ENCODE measurements at places on chromosomes 7 and 10. TPM values are rescaled to one million over a fixed set of nuclear protein-coding genes. Genes with fewer than 3 reads are reported as not detected.

GRCh38 chr10:83142074-83142563 lies 997.2 kb upstream of the GHITM start:
- no peak for DNase-seq

DNA sequence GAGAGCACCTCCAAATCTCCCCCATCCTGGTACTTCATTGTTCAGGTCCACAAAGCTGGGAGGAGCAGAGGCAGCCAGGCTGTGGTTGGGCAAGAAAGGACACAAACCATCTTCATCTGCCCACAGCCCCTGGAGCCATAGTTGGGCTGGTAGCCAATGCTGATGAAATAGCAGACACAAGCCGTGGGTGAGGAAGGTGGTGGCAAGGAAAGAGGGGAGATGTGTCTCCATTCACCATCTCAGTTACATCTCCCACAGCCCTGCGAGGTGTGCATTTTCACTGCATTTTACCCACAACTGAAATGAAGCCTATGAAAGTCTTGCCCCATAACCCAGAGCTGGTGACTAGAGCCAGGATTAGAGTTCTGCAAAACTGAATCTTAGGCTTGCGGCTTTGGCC lies 35.0 kb downstream of the PIK3AP1 start:
- no peak for DNase-seq

GDF10 gene
- 6.1 TPM for polyA plus RNA-seq

UNC5B gene
- 49.6 TPM for polyA plus RNA-seq

AKR1C4 gene
- polyA plus RNA-seq: not detected

GRCh38 chr7:778271-778967 lies 51.3 kb upstream of the PRKAR1B start:
- no peak for DNase-seq

- DNase-seq: no peak
Observed at GRCh38 chr7:158410720-158411119, 176.9 kb downstream of the PTPRN2 start.

DNA sequence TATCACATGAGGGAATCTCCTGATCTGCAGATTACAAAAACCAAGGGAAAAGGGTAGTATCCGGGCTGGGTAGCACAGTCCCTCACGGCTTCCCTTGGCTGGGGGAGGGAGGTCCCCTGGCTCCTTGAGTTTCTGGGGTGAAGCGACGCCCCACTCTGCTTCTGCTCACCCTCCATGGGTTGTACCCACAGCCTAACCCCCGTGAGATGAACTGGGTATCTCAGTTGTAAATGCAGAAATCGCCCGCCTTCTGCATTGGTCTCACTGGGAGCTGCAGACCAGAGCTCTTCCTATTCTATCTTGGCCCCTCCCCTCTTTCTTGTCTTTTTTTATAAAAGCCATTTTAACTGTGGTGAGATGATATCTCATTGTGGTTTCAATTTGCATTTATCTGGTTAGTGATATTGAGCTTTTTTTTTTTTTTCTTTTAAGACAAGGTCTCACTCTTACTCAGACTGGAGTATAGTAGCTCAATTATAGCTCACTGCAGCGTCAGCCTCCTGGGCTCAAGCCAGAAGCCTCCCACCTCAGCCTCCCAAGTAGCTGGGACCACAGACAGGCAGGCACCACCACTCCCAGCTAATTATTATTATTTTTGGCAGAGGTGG lies 87.8 kb downstream of the ABCC2 start:
- DNase-seq: no peak

FXYD4 gene
- 0.23 TPM for polyA plus RNA-seq

SOSTDC1 gene
- 51.4 TPM for polyA plus RNA-seq

DNA sequence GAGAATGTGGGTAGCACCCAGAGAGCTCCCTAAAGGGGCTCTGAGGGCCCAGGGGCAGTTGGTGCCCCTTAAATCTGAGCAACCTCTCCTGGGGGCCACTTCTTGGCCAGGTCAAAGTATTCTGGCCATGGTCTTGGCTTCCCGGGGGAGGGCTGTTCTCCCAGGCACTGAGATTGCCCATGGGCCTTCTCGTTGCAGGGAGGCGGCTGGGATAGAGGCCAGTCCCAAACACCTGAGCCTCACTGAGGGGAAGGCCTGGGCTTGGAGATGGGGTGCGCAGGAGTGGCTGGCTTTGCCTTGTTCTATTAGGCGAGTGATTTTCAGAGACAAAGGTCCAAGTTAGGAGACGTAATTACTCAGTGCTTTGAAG lies 33.5 kb downstream of the ZNF783 start:
- DNase-seq: no peak

- no peak for DNase-seq
Observed at GRCh38 chr7:124652237-124652636, 113.4 kb downstream of the GPR37 start.
